ENCODE measurements at places on chromosomes 3 and 15.

DNA sequence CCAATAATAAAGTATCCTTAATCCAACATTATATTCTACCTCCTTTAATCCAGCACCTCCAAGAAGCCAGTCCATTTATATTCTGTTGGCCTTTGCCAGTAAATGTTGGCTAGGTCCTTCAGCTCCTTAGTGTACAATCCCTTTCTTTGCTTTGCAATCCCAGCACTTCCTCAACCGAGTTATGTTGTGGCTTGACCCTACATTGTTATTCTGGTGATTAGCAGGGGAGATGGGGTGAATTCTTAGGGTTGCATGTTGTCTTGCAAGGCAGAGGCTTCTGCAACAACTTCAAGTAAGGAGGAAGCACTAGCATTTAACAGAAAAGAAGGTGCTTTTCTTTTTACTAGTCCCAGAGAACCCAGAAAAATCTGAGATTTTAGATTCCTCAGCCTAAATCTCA lies 127.2 kb downstream of the CD47 start:
- no peak for DNase-seq

DNA sequence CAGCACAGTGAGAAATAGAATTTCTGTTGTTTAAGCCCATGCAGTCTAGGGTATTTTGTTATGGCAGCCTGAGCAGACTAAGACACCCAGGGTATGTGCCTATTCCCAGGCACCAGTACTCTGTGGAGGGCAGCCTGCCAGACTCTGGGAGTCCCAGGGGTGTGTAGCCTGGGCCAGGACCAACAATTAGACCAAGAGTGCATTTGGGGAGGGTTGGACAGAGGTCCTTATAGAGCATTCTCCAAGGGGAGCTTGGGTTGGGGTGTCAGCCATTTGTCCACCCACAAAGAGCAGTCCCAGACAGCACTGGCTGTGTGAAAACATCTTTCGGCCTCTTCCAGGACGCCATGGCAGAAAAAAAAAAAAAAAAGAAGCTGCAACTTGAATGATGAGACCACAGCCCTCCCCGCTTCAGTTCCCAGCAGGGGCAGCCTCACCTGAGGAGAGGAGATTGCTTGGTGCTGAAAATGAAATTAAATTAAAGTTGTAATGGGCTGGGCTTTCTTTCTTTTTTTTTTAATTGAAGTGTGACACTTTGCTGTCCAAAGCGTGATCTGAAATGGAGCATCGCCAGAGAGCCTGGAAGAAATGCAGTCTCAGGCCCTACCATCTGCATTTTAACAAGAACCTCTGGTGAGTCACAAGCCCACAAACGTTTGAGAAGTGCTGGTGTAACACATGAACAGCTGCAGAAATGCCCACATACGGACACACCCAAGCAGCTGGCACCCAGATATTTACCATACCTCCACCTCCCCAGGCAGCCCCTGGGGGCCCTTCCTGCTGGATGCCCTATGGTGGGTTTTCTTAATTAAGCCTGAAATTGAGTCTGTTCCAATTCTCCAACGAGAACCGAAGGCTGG lies 21.3 kb upstream of the CAV3 start:
- peak; percentile 38 for DNase-seq

- no peak for DNase-seq
Measured at GRCh38 chr15:76974456-76975036, 20.4 kb upstream of the PSTPIP1 start.

GRCh38 chr3:13782501-13782900 lies 97.4 kb downstream of the WNT7A start:
- no peak for DNase-seq

DNA sequence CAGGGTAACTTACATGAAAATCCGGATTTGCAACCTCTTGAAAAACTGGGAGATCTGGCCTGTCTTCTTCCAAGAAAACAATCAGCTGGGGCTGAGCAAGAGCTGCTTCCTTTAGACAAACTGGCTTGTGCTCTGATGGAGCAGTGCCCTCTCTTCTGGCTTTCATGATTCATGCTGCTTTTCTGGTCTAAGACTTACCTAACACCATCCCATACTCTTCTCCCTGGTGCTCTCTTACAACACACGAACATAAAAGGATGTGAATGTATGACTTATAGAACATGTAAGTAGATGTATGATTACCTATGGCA lies 9.9 kb downstream of the TJP1 start:
- DNase-seq = no peak

DNA sequence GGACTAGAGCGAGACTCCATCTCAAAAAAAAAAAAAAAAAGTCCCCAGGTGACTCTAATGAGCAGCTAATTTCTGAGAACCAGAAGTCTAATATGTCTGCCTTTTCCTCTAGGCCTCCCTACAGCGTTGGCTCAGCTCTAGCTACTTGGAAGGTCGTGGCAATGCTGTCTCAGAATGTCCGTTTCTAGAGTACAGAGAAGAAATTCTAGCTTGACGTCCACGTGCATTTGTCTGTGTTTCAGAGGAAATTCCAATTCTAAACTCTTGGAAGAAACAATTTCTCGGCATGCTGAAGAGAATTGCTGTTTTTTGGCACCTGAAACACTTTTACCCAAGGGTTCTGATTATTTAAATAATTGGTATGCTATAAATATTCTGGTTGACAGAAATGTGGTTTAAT lies 78.8 kb downstream of the SOX2 start:
- no peak for DNase-seq

- DNase-seq = no peak
Measured at GRCh38 chr3:124812291-124813265, 74.6 kb downstream of the ITGB5 start.
